ENCODE measurements at places on chromosomes 4 and X.

GRCh38 chrX:20060961-20061748, 55.6 kb downstream of the MAP7D2 start:
- no peak for DNase-seq

DNA sequence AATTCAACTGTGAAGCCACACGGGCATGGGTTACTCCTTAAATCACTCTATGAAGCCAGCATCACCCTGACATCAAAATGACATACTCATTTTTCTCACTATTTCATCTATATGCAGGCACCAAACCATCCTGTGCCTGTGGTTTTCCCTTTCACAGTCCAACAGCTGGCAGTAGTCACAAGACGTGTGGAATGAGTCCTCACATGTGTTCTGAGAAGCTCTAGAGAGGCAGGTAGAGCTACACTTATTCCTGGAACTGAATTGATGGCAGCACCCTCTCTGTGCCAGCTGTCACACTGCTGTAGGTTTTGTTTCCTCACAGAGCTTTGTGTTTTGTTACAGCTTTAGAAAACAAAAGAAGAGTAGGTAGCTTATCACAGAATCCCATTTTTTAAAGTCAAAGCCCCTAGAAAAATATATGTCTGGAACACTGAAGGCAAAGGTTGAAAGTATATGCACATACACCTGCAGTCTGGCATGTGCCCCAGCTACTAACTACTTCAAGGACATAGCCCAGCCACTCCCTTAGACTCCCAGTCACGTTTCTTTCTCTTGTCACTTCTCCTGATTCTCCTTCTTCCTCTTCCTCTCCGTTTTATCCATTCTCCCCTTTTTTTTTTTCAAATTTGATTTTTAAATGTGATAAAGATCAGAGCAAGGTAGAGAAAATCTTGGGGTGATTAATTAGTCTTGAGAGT, 107.1 kb downstream of the ANXA10 start:
- DNase-seq, result no peak

GRCh38 chrX:24838629-24839028, 144.9 kb downstream of the POLA1 start:
- no peak for DNase-seq

GRCh38 chr4:79298484-79298883, 27.4 kb downstream of the NAA11 start:
- no peak for DNase-seq

GRCh38 chr4:27887646-27888045, 1027.0 kb downstream of the STIM2 start:
- DNase-seq, result no peak

DNA sequence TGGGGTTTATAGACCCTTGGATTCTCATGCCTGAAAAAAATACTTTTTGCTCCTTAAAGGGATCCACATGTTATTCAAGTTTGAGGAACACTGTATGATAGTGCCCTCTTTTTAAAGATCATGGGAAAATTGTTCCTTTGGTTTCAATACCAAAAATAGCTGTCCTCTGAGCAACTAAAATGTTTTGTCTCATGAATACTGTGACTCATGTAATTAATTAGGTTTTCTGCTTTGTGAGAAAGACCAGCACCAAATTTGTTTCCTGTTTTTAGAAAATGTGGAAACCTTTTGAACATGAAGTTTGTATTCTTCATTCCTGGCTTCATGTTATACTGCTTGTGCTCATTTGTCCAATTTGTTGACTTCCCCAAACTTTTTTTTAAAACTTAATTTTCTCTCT, 127.6 kb upstream of the SH3RF1 start:
- DNase-seq, result no peak

GRCh38 chr4:89301003-89301402, 6.6 kb downstream of the GPRIN3 start:
- DNase-seq, result no peak

GRCh38 chr4:3413217-3413671, 28.5 kb upstream of the HGFAC start:
- no peak for DNase-seq

- no peak for DNase-seq
Measured at GRCh38 chrX:118286066-118286762, 59.7 kb upstream of the WDR44 start.

DNA sequence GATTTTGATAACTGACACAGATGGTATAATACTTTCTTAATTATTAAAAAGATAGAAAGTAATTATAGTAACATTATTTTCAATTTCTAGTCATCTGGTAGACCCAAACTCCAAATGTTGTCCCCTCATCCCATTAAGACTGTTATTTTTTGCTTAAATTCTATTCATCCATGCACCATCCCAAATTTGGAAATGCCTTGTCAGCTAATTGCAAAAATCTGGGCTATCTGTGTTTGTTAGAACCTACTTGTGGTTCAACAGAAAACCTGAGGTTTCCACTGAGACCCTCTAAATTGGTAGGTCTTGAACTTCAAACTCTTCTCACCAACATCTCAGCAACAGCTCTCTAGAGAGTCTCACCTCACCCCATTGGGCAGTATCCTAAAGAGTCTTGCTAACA, 172.2 kb upstream of the ADGRL3 start:
- no peak for DNase-seq

GRCh38 chr4:123874063-123874462, 477.5 kb downstream of the SPRY1 start:
- no peak for DNase-seq

DNA sequence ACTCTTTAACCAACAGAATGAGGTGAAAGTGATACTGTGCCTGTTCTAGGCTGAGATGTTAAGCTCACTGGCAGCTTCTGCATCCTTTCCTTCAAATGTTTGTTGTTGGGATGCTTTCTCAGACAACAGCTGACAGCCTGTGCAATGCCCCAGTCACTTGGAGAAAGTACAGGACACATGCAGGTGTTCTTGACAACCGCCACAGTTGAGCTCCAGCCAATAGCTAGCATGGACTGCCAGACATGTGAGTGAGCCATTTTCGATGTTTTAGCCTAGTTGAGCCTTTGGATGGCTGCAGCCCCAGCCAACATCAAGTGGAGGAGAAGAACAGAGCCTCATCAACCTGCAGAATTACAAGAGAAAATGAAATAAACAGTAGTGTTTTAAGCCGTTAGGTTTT, 94.1 kb upstream of the PPP3CA start:
- DNase-seq, result no peak

GRCh38 chr4:84085986-84086385, 413.1 kb downstream of the NKX6-1 start:
- no peak for DNase-seq

DNA sequence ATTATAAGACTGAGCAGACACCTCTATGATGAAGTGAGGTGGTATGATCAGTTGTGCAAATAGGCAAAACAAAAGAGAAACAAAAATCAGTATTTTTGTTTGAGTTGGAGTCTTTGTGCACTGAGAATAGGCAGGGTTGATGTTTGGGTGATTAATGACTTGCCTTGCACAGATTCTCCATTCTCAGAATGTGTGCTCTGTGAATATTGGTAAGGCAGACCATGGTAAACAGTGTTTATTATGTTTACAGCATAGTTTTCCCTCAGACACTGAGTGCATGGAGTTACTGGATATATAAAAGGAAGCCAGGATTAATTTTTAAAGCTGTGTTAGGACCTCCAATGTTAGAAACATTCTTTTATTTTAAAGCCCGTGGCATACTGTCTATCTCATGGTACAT, 240.2 kb upstream of the MAGEB16 start:
- DNase-seq, result no peak

GRCh38 chr4:60805500-60806313, 394.4 kb upstream of the ADGRL3 start:
- no peak for DNase-seq

- DNase-seq, result no peak
Measured at GRCh38 chr4:2366252-2367192, 51.9 kb downstream of the ZFYVE28 start.

GRCh38 chrX:72349190-72349589, 43.5 kb upstream of the CITED1 start:
- no peak for DNase-seq

GRCh38 chr4:121177246-121178137, 13.4 kb upstream of the TNIP3 start:
- no peak for DNase-seq

- no peak for DNase-seq
Measured at GRCh38 chr4:6962211-6963041, 52.8 kb downstream of the TBC1D14 start.

GRCh38 chrX:21905313-21905712, 35.2 kb upstream of the SMS start:
- no peak for DNase-seq

DNA sequence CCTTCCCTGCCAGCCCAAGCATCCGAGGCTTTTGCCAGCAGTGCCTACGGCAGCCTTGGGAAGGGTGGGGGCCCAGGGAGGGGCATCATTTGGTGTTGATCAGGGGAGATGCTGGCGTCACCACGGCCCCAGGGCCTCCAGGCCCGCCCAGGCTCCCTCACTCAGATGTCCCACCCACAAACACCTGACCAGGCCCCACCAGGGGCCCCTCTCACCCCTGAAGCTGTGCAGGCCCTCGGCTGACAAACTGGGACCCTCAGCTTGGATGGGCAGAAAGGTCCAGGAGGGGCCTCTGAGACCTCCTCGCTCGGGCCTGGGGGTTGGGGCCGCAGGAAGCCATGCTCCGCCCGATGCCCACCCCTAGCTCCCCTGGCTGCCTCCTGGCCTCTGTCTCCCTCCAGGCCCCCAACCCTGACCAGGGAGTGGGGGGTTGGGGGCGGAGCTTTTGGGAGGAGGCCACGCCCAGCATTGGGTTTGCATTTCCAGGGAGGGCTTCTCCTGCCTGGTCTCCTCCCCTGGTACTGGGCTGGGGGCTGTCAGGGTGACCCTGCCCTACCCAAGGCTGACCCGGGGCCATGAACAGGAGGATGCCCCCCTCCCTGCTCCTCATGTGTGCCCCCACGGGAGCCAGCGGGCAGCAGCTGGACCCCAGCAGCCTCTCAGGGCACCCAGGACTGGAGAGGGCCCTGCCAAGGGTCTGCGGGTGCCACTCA, 33.4 kb upstream of the SPON2 start:
- DNase-seq, result no peak

DNA sequence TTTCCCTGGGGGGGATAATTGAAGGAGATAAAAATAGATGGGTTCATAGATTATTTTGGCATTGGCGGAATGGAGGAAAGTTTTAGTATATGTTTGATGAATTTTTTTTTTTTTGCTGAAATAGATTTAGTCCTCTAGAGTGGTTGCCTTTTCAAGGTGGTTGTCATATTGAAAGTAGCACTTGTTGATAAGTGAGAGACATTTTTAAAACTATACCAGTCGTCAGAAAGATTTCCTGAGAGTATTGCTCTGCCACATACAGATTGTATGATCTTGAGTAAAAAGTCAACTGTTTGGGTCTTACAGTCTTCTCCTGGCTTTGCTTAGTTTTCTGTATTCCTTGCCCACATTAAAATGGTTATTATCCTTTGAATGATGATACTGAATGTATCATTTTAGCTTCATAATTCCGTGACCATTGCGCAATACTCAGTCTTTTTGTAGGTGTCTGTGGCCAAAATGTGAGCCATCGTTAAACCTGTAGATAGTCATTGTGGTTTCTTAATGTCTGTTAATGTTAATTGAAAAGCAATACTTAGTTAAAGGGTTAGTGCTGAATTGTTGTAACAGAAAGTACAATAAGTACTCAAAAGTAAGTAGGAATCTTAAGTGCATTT, 7.1 kb downstream of the SMARCAD1 start:
- DNase-seq, result no peak

DNA sequence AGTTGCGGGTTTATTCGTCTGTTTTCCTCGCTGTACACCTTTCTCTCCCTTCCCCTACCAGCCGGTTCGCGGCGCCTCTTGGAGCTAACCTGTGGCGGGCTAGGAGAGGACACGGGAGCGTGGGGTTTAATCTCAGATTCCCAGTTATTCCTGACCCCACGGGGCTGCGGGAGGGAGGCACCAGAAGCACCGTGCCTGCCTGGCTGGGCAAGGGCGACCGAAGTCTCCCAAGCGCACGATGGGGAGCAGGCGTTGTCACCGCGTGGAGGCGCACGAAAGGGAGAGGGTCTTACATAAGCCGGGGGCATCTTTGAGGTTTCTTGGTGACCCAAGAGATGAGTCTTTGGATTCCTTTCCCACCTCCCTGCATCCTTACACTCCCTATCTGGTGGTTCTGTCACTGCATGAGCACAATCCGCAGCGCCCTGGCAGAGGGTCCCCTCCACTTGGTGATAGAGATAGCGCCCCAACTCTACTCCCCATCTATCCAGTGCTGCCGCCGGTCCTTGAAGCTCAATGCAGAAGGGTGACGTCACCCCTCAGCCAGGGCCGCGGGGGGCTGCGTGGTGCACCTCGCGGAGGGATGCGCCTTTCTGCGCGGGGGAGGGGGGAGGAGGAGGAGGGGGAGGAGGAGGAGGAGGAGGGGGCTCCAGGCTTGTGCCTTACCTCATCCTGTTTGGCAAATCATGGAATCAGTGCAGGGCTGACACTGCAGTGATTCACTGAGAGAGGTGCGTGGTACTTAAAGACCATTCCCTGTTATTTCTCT, 793 bp downstream of the TSPAN7 start:
- no peak for DNase-seq

DNA sequence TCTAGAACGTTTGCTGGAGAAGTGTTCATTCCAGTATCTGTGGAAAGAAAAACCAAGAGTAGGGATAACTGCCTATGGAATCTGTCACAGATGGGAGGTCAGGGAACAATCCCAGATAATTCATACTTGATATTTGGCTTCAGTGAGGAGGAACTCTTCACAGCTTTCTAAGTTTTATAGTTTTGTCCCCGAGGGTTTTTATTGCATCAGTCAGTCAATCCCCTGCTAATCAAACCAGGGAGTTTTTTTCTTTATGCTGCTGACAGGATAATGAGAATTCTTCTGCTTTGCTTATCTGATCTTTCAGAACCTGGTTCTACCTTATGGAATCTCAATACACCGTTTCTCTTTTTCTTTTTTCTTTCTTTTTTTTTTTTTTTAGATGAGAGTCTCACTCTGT, 633 bp upstream of the TRIML2 start:
- DNase-seq, result no peak

DNA sequence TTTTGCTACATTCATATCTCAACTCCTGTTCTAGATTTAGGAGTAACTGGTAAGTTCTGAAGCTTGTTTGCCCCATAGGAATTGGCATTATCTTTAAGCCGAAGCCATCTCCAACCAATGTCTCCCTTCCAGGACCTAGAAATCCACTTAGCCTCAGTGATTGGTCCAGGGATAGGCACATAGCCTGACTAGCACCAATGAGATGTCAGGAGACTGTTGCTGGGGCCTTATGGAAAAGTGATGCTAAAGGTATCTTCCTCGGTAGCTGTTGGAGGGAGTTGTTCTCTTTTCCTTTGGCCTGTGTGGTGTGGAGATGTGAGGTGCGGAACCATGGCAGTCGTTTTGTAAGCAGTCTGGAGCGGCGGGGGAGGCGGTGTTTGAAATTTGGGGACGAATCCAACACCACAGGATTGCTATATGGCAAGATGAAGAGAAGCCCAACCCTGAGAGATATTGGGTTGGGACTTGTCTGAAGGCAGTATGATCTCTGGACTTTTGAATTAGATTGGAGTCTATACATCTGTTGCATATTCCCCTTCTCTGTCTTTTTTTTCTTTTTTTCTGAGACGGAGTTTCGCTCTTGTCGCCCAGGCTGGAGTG, 109.8 kb upstream of the ATP6AP2 start:
- DNase-seq, result no peak

DNA sequence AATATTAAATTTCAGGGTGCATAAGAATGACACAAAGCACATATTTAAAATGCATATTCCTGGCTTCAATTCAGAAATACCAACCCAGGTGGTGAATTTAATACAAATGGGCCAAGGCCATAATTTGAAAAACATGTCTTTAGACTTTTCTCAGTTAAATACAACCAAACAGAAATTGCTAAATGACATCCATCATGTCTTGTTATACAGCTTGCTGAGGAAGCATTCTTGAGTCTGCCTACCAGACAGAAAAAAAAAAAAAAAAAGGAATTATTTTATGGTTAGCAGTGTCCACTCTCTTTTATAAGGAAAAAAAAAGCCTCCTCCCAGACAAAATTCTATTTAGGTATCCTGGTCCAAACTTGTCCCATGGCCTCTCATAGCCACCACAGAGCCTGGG, 119.1 kb downstream of the PAPSS1 start:
- no peak for DNase-seq

Data from cortex of kidney (tissue), 1 donor.